Right renal pelvis (tissue), 4 donors: ENCODE measurements at places on chromosomes 5 and 9.
A peak's percentile ranks its signal among the peaks of the same experiment; 100 is the strongest.

- DNase-seq: peak; percentile 52
Observed at GRCh38 chr9:105064248-105065097, 136.5 kb upstream of the ABCA1 start.

- DNase-seq: no peak
Observed at GRCh38 chr5:15080219-15080618, 208.6 kb upstream of the ANKH start.

- peak; percentile 83 for DNase-seq
Observed at GRCh38 chr5:17216176-17216973, 1.1 kb upstream of the BASP1 start.

DNA sequence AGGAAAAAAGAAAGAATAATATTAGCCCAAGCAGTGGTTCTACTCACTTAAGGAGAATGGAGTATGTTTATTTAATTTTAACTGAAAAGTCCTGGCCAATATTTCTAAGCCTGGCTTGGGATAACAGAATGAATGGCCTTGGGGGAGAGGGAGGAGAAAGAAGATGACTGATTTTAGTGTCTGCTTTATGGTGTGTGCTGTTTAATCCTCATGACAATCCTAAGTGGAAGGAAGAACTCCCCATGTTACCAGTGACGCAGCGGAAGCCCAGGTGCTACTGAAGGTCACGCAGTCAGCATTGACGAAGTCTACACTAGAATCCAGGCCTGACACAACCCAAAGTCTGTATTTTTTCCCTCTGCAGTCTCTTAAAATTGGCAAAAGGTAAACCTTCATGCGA lies 50.5 kb downstream of the PALM2AKAP2 start:
- DNase-seq: no peak

DNA sequence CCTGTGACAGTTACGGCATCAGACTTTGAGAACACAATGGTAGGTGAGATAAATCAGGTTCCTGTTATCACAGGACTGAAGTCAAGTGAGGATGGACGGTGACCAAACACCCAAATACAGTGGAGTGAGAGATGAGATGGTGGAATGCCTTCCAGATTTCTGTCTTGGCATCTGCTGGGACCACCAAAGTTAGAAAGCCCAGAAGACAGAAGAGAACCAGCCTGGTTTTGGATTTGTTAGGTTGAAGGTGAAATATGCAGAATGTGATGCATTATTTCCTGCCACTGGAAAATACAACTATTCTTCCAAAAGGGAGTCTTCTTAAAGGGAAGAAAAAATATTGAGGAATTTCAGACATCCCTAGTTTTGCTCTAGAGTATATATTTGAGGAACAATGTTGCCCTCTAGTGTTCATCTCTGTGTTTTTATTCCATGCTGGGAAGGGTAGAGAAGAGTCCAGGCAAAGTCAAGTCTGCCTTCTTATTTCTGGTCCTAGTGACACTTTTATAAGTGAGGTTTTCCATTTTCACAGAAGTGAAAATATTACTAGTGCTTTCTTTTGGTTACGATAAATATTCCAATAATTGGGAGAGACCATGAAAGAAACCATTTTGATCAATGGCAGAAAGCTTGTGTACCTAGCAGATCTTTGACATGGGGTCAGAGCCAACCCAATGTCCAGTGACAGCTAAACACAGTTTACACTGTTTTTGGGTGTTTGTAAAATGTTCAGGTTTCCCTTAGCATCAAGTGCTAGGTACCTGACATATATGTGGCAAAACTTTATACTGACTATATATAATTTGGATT lies 142.3 kb upstream of the ANKH start:
- DNase-seq: peak; percentile 47

GRCh38 chr9:95770653-95771131 lies 104.8 kb upstream of the ERCC6L2 start:
- no peak for DNase-seq

DNA sequence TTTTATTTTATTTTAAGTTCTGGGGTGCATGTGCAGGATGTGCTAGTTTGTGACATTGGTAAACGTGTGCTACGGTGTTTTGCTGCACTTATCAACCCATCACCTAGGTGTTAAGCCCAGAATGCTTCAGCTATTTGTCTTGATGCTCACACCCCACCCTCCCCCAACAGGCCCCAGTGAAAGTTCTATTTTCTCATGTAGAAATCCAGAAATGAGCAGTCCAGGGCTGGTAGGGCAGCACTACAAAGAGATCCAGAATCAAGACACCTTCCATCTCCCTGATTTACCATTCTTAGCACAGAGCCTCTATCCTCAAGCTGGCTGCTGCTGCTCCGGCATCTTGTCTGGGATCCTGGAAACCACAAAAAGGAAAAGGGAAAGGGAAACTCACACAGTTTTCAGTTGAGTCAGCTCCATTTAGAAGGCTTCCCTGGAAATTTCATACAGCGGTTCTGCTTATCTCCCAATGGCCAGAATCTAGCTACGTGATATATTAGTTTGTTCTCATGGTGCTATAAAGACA lies 85.4 kb upstream of the SMARCA2 start:
- no peak for DNase-seq

GRCh38 chr9:134328841-134329575 lies 2.8 kb downstream of the RXRA start:
- DNase-seq: no peak

DNA sequence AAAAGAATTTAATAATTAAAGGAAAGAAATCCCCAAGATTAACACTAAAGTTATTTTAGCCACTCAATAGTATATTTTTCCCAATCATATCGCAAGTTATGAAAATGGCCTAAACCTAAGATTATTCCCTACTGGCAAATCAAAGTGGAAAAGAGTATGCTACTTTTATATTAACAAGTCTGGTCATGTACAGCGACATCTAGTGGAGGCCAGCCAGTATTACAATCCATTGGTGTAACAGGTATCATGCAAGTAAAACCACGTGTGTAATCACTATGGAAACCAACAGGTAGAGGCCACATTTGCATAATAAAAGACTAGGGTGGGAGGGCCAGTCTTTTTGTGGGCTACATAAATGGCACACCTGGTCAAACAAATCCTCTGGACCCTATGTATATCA lies 976.4 kb upstream of the CDH9 start:
- no peak for DNase-seq

GRCh38 chr9:124733964-124734740 lies 37.0 kb downstream of the NR6A1 start:
- no peak for DNase-seq

DNA sequence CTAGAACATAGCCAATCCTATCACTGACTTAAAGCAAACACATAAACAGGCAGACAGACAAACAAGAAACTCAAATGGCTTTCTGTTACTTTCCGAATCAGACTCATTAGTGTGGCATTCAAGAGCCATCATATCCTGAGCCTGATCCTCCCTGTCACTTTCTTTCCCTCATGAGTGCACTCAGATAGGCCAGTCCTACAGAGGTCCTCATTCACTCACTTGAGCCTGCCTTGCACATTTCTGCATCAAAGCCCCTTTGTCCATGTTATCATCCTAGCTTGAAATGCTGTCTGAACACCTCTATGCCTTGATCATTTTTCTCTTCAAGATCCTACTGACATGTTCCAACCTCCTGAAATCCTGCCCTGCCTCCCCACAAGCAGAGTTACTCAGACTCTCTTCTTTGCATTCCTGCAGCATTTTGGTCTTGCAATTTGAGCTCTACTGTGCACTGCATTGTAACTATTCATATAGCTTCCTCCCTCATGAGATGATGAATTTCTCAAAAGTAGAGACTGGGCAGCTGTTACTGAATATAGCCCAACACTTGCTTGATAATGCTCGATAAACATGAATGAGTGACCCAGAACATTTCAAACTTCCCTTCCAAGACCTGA lies 126.9 kb downstream of the PALM2AKAP2 start:
- DNase-seq: no peak

DNA sequence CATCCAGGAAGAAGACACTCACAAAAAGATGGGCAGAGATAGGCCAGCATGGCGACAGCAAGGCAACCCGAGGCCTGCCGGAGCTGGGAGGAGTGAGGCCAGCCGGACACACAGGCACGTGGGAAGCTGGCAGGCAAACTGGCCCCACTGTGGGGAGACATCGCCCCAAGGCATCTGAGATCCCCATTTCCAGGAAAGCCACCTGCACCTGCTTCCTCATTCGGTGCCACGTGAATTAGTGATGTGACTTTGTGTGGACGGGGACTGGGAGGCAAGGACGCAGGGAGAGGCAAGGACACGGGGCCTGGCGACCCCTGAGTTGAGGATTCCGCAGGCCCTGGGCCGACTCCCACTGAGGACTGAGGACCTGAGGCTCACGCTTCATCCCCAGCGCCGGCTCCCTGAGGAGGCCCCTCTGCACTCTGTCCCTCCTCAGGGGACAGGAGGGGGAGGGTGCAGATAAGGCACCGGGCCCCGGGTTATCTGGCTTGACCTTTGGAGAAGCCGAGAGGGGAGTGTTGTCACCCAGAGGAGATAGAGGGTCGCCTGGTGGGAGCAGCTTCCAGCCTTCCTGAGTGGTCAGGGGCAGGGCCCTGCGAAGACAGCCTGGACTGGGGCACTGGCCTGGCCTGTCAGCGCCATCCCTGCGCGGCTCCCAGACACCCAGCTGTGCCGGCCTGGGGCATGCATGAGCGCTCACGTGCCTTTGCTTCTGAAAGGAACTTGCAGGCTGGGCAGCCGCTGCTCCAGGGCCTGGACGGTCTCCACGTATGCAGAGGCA lies 39.7 kb downstream of the NDUFS6 start:
- no peak for DNase-seq

- no peak for DNase-seq
Observed at GRCh38 chr9:129875687-129876395, 40.6 kb downstream of the USP20 start.

DNA sequence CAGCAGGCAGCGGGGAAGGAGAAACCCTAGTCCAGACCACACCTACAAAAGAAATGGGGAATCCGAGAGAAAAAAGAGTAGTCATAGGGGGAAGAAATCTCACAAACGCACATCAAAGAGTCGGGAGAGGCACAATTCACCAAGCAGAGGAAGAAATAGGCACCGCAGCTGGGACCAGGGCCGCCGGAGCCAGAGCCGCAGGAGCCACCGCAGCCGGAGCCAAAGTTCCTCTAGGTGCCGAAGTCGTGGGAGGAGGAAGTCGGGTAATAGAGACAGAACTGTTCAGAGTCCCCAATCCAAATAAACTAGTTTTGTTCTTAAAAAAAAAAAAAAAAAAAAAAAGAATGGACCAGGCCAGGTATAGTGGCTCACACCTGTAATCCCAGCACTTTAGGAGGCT lies 29.3 kb downstream of the REEP5 start:
- DNase-seq: no peak

DNA sequence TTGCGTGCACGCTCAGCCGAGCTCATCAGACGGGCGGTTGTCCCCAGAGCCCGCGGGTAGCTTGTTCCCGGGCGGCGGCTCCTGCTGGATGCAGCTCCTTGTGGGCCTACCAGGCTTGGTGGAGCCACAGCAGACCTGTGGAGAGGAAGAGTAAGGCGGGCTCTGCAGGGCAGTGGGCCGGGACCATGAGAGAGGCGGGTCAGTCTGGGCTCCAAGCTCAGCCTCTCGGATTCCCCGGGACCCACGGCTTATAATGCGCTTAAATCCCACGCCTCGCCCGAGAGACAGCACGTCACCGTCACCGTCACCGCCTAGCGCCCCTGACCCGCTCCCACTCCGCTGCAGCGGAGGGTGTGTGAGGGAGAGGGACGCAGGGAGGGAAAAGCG lies 1.9 kb upstream of the ANKRD18A start:
- peak; percentile 28 for DNase-seq

GRCh38 chr5:126776499-126777256 lies at the start of gene LMNB1:
Gene LMNB1 (plus strand): TSS chr5:126777136. CDS start chr5:126777509, 373 bp downstream.
- DNase-seq: peak; percentile 86
